ENCODE measurements at places on chromosomes 5 and 9. TPM values are rescaled to one million over a fixed set of nuclear protein-coding genes. Genes with fewer than 3 reads are reported as not detected.

DNA sequence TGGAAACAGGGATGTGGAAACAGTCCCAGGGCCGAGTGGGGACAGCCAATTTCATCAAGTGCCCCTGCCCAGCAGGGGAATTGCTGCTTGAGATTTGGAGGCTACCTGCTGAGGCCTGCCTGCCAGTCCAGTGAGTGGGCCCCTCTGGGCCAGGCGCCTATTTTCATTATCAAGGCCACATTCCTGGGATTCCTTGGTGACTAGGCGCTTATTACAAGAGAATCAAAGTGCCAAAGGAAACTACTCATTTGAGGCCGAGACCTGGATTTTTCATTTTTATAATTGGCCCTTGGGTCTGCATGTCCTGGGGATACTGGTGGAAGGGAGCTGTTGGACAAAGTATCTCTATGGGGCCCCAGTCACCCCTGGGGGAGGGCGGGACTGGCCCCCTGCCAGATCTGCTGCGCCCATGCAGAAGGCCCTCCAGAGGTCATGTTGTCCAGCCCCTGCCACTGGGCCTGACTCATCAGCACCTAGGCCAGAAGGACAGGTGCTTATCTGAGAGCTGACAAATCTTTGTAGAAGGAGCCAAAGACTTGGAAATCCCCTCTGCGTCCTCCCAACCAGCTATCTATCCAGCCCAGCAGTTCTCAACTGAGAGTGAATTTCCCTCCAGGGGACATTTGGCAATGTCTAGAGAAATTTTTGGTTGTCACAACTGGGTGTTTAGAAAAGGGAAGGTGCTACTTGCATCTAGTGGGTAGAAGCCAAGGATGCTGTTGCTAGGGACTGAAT lies 45.6 kb downstream of the FOXI1 start:
- DNase-seq, result peak; percentile 7

Gene PTGDS
- 4.6 TPM for polyA plus RNA-seq

GRCh38 chr5:163459462-163459818 lies 462 bp downstream of the NUDCD2 start:
- DNase-seq, result no peak

GRCh38 chr9:110340306-110340705 lies 2.6 kb upstream of the TXNDC8 start:
- no peak for DNase-seq

- no peak for DNase-seq
Observed at GRCh38 chr5:133289686-133290367, 238.0 kb downstream of the HSPA4 start.

Gene PRR16
- 2.7 TPM for polyA plus RNA-seq

GRCh38 chr9:114450833-114451706 lies 54.2 kb downstream of the WHRN start:
- no peak for DNase-seq

Gene SPATA31A3
- polyA plus RNA-seq, result not detected

DNA sequence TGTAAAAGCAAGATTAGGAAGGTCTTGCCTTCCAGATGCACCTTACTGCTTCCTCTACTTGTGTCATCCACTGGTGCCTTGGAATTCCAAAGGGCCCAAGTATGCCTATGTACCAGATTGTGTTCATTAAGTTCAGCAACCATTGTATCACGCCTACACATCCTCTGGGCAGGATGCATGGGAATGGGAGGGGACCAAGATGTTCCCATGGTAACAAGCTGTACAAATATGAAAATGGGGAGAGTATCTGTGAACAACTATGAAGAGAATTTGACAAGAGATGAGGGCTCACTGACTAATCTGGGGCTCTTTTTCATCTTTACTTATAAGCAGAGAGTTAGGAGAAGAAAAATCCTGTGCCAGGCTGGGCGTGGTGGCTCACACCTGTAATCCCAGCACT lies 137.8 kb upstream of the MAP1B start:
- DNase-seq, result no peak

GRCh38 chr5:172904643-172905345 lies 54.4 kb upstream of the RPL26L1 start:
- peak; percentile 99 for DNase-seq

GRCh38 chr9:14531341-14532269 lies 161.6 kb downstream of the ZDHHC21 start:
- DNase-seq, result no peak

DNA sequence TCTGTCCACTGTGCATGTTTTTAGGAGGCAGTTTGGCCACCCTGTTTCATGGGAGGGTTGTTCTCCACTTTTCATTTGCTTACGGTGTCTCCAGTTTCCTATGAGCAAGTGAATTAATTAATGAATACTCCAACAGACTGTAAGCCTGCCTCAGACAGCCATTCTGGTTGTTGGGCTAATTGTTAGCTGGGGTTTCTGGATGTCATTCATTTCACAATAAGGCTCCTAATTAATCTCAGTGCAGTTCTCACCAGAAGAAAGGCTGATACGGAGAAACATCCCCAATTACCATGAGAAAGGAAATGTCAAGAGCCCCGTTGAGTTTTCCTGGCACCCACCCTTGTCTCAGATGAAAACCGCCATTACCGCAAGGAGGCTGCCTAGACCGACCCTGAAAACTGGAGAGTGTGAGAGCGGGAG lies 75.8 kb downstream of the MAP1B start:
- no peak for DNase-seq

GRCh38 chr5:30034870-30035269 lies 1158.6 kb upstream of the CDH6 start:
- no peak for DNase-seq

DNA sequence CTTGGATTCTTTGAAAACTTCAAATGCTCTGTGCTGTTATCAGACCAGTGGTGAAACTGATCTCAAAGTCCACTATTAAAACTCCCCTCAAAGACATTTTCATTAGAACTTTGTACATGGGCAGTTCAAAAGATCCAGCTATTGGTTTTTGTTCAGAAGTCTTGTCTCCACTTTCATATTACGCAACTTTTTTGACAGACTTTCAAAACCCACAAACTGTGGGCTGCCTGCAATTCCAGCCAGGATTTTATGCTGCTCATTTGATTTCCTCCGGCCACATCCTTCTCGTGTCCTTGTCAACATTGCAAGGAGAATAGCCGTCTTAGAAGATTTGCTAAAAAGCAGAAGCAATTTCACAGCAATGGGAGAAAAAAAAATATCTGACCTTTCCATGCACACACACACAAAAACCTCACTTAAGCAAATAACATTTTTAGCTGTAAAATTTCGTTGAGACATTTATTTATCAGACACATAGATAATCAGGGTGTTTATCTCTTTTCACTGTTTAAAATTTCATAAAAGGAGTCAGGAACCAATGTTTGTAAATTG lies 1990.5 kb downstream of the MAT2B start:
- DNase-seq, result no peak

Gene CCL27
- 0.18 TPM for polyA plus RNA-seq
